Dermis microvascular lymphatic vessel endothelial cell (primary cell): ENCODE measurements at places on chromosomes 6 and 20.

- peak; percentile 49 for DNase-seq
Measured at GRCh38 chr20:8509809-8510208, 377.7 kb downstream of the PLCB1 start.

DNA sequence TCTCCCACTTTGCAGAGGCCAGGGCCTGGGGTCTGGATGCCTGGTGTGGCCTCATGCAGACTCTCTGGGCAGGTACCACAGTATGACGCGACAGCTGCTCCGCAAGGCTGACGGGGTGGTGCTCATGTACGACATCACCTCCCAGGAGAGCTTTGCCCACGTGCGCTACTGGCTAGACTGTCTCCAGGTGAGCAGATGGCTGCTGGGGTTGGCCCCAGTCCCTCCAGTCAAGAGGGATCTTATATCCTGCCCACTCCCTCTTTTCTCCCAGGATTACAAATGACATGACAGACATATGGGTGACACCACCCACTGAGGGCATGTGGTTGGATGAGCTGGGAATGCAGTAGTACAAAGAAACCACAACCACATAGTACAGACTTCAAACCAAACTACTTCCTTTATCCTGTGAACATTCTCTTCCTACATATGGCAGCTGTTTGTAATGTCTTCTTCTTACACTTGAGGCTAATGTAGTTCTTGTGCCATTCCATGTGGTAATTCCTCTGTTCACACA is 29.9 kb downstream of the RAB44 start:
- no peak for DNase-seq

- DNase-seq = no peak
Measured at GRCh38 chr20:17533396-17533795, 2.2 kb upstream of the BFSP1 start.

DNA sequence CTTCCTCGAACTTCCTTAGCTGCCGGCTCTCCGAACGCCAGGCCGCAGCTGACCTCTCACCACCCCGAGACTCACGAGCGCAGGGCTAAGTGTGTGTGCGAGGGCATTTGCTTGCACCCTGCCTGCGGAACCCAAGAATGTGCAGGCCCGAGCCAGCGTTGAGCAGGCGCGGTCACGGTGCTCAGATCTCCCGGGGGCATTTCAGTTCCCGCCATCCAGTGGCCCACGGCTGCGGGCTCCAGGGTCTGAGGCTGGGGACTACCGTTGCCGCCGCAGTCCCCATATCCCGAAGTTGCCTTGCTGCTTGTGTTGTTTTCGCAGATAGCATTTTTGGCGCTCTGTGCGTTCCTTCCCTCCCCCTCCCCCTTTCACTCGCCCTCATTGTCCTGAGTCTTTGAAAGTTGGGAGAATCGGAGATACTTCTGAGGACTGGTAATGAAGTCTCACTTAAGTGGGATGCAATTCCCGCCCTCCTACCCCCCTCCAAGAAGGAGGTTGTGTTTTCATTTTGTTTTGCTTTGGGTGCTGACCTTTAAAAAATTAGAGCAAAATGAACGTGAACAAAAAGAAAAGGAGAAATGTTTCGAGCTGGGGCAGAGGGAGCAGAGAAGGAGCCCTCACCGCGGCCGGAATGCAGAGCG is 1.7 kb downstream of the NR2E1 start:
- DNase-seq = no peak

- no peak for DNase-seq
Measured at GRCh38 chr6:121619987-121620740, 184.7 kb downstream of the GJA1 start.

GRCh38 chr20:59017493-59018231 is 1.6 kb upstream of the TUBB1 start:
- no peak for DNase-seq

DNA sequence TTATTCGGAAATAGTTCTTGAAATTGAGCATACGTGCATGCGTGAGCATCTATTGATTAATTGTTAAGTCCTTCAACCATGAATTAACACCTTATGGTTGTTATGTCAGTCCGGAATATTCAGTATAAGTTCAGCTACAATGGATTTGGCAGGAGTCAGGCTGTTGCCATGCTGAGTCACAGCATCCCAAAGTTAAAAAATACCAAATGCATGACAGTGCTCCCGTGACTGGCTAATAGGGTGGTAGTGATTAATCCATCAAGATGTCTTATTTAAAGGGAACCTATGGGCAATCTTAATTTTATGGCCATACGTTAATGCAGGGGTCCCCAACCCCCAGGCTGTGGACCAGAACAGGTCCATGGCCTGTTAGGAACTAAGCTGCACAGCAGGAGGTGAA is 10.5 kb downstream of the RAE1 start:
- DNase-seq = peak; percentile 32

GRCh38 chr20:51497542-51498467 is 44.7 kb downstream of the NFATC2 start:
- DNase-seq = no peak

GRCh38 chr6:64330694-64331307 is 695.2 kb downstream of the PHF3 start:
- DNase-seq = peak; percentile 27

DNA sequence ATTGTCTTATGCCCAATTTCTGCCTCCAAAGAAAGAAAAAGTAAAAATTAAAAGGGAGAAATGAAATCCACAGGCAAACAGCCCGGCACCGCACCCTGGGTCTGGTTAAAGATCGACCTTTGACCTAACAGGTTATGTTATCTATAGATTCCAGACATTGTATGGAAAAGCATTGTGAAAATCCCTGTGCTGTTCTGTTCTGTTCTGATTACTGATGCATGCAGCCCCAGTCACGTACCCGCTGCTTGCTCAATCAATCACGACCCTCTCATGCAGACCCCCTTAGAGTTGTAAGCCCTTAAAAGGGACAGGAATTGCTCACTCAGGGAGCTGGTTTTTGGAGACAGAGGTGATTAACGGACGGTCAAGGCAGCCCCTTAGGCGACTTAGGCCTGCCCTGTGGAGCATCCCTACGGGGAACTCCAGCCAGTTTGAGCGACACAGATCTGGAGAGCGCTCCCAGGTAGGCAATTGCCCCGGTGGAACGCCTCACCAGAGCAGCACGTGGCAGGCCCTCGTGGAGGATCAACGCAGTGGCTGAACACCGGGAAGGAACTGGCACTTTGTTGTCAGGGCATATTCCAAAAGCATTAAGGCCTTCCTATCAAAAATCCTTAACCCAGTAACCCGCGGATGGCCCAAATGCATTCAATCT is 12.0 kb upstream of the HFE start:
- DNase-seq = no peak

GRCh38 chr6:105482227-105482844 is 79.5 kb upstream of the PREP start:
- no peak for DNase-seq

- no peak for DNase-seq
Measured at GRCh38 chr6:122645256-122645655, 35.1 kb downstream of the PKIB start.

- DNase-seq = no peak
Measured at GRCh38 chr6:150269857-150270223, 99.0 kb upstream of the IYD start.

DNA sequence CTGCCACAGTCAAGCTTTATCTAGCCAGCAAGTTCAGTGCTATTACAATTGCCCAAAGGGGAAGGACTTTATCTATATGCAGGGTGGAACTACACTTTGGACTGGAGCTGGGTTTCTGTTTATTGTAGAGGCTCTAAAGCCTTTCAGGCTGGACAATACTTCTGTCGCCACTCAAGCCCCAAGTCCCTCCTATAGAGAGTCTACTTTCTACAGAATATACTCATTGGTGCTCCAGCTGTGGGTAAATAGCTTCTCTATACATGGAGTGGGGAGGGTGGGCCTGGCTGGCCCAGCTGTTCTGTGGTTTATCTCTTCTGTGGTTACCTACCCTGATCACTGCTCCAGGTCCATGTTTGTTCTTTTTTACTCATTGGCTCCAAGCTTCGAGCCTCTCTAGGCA is 151.8 kb upstream of the MYLIP start:
- no peak for DNase-seq

DNA sequence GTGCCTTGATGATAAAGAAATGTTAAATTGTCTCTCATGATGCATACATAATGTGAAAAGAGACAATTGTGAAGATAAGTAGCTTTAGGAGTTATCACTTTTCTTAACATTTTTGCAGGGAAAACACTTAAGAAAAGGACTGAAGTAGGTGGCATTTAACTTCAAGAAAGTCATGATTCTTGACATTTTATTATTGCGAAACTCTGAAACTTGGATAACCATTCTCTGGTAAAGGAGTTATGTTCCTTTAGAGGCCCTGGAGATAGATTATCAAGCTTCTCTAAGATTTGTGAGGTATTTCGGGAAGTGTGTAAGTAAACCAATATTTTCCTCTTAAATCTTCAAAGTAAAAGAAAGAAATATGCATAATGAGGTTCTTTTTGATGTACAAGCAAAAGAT is 38.5 kb downstream of the HTR1B start:
- no peak for DNase-seq

DNA sequence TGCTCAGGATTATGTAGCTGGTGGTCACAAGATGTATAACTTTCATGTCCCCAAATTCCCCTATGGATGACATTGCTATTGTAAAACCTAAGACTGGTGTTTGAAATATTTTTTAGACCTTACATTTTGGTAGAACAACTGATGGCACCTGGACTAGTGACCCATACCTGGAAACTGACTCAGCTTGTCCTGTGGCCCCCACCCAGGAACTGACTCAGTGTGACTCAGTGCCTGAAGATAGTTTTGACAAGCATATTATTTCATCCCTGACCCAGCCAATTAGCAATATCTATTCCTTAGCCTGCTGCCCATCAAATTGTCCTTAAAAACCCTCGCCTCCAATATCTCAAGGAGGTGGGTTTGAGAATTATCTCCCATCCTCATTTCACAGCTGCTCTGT is 90.9 kb upstream of the GRIK2 start:
- no peak for DNase-seq

DNA sequence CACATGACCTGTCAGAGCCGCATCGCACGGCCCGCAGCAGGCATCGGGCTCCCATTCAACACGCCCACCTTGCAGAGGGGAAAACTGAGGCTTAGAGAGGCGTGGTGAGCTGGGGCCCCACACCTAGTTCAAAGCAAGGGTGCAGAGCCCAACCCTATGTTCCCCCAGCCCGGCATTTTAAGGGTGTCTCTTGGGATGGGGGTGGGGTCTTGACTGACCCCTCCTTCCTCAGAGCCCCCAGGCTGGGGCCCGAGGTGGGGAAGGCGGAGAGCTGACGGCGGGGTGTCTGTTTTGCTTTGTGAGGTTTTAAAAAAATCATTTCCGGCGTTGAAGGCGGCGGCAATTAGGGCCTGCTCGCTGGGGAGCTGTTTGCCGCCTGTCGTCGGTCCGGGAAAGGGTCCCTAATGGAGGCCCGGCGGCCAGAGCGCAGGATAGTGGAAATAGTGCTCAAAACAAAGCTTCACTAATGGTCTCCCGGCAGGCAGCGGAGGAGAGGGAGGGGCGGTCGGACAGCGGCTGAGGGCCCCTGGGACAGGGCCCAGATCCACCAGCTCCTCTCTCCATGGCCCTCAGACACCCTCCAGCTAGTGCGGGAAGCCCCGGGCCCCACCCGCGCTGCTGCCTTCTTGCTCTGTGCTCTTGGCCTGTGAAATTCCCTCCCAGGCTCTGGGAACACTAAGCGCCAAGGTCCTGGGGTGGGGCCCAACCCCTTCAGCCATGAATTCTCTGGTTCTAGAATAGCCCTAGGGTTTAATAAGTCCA is 11.9 kb downstream of the VSTM2L start:
- DNase-seq = no peak

DNA sequence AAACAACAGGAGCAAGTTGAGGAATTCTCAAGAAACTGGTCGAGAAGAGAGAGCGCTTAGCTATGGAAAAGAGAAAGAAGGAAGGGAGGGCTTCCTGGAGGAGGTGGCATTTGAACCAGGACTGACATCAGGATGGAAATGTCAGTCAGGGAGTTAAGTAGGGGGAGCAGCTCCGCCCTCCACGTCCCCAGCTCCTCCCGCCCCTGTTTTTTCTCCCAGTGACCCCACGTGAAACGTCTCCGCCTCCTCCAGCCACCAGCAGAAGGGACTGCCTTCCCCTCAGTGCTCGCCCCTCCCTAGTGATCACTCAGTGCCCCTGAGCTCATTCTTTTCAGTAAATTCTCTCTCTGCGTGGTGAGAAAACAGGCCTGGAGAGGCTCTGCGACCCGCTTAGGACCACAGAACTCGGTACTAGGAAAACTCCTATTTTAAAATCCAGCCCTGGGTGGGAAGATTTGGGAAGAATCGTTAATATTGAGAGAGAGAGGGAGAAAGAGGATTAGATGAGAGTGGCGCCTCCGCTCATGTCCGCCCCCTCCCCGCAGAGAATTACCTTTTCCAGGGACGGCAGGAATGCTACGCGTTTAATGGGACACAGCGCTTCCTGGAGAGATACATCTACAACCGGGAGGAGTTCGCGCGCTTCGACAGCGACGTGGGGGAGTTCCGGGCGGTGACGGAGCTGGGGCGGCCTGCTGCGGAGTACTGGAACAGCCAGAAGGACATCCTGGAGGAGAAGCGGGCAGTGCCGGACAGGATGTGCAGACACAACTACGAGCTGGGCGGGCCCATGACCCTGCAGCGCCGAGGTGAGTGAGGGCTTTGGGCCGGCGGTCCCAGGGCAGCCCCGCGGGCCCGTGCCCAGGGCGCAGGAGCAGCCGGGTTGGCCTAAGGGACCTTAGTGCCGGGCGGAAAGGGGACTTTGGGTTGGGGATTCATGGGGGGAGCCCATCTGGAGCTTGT is 4.6 kb downstream of the HLA-DPB1 start:
- DNase-seq = peak; percentile 49

DNA sequence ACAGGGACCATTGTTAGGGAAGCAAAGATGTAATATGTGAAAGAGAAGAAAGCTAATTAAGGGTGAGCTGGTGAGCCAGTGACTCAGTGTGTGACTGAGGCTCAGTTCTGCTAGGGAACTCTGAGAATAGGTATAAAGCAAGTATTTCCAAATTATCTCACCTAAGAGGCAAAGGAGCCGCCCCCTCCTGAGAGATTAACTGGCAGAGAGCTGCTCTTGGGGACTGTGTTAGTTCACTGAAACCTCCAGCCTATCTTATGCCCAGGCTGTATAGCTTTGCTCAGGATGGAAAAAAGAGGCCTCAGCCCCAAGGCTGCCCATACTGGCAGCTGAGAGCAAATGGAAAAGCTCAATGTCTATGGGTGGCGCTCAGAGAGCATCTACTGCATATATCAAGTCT is 152.0 kb downstream of the PAK5 start:
- no peak for DNase-seq
